Kidney glomerular epithelial cell (primary cell): ENCODE measurements at places on chromosomes 7 and 10.

DNA sequence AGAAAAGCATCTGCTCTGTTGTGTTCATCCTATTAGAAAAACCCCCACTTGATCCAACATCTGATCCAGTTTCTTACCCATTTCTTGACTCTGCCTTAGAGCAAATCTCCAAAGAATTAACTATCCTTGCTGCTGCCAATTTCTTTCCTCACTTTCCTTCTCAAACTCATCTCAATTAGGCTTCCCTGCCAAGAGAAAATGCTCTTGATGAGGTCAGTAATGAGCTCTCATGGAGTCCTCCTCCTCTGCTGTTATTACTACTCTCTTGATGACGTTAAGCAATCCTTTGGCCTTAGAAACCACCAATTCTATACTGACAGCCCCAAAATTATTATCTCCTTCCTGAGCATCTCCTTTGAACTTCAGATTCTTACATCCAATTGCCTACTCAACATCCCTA, 162.0 kb upstream of the FAM13C start:
- no peak for DNase-seq

DNA sequence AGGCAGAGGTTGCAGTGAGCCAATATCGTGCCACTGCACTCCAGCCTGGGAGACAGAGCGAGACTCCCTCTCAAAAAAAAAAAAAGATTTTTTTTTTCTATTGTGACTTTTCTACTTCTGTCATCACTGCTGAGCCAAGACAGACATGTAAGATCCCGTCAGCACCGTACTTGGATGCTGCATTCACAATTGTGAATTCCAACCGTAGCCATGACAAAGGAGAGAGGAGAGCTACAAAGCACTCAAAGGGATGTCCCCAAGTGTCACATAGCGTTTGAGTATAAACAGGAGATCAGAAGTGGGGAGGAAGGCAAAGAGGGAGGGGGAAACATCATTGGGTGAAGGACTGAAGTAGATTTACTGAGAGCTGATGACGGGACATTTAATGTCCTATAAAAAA, 144.2 kb downstream of the PRPF18 start:
- no peak for DNase-seq

DNA sequence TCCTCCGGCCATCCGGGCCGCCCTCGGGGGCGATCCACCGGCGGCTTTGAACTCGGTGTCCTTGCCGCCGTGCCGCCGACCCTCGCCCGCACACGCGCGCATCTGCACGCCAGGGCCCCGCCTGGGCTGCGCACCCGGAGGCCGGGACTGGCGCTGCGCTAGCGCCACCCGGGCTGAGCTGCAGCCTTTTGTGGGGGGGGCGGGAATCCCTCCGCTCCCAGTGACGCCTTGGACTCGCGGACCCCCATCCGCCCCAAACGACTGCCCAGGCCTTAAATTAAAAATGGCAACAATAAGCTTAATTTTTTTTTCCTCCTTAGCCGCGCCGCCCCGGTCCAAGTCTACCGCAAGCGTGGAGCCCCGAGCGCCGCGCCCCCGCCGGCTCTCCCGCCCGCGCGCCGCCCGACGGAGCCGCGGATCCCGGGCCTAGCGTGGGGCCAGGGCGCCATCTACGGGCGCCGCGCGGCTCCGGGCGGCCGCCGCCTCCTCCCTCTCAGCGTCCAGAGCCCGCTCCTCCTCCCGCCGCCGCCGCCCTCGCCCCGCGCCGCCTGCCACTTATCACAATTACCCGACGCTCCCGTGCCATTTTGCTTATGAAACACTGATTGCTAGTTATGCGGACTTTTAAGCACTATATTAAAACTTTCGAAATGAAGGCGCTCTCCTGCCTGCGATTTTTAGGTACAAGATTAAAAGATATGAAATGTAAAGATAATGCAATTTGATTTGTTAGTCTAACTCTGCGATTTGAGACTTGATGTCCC, 7.5 kb upstream of the EBF3 start:
- DNase-seq = no peak

- DNase-seq = no peak
Measured at GRCh38 chr10:27447540-27447939, 56.6 kb upstream of the RAB18 start.

DNA sequence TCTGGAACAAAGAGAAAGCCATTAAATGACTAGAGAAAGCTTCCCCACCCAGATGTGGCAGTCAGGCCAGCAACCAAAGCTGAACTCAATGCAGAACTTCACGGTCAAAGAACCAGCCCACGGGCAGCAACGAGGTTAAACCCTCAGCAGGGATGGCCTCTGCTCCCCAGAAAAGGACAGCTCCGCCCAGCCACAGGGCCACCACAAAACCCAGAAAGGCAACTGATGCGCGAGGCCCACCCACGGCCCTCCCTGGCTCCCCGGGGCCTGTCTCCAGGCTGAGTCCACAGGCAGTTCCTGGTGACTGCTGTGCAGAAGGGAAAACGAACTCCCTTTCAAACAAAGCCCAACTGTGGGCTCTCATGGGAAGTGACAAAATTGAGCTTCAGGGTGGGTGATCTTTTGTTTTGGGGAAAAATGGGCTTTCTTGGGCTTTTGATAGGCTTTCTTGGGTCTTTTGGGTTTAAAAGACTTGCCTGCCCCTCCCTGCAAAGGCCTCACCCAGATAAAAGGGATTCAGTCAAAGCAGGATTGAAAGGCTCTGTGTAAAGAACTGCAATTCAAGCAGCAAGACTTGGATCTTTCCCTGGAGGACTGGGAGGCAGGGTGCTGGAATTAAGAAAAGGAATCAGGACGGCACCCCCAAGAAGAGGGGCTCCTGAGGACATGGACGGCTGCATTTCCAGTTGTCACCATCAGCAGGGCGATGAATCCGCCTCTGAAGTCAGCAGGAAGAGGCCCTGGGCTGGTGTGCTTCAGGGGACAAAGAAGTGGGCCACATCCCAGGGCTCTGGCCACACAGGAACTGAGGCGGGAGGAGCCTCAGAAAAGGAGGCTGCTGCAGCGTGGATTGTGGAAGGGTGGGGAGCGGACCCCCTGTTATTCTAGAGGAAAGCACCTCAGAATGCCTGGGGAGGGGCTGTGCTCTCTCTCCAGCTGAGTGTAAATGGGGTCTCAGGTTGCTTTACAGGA, 209.9 kb downstream of the USP6NL start:
- no peak for DNase-seq

DNA sequence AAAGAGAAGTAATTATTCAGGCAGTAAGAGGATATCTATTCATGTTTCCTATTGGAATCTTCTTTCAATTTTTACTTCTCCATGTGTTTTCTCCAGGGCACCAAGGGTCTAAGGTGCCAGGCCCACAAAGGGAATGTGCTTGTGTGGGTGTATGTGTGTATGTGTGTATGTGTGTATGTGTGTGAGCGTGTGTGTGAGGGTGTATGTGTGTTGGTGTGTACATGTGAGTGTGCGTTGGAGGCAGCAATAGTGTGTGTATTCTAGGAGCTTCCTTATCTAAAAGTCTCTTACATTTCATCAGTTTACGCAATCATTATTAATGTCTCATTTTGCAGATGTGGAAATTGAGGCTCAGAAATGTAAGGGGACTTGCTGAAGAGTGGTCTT, 28.3 kb downstream of the RAMP3 start:
- no peak for DNase-seq

DNA sequence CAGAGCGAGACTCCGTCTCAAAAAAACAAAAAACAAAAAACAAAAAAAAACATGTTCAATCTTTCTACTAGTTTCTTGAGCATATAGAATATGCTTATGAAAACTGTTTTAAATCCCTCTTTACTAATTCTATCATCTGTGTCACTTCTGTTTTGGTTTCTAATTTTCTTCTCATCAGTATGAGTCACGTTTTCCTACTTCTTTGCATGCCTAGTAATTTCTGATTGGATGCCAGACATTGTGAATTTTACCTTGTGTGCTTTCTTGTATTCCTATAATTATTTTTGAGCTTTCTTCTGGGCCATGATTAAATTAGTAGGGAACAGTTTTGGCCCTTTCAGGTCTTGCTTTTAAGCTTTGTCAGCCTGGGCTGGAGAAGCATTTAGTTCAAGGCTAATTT, 9.9 kb downstream of the MICU1 start:
- no peak for DNase-seq

DNA sequence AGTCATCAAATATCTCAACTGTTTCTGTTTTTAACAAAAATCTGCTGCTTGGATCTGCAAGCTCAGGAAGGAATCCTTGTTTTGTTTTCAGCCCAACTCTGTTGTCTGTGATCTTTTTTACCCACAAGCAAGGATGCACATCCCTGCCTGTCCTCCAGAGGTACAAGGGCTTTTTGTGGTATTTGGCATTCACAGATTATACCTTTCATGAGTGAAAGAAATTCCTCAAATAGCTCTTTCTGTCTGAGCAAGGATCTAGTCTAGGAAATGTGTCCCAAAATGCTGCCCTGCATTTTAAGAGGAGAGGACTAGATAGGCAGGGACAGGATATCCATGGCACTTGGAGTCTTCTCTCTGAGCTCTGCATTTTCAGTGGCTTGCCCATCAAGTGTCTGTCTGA, 151.8 kb downstream of the BMPER start:
- no peak for DNase-seq

DNA sequence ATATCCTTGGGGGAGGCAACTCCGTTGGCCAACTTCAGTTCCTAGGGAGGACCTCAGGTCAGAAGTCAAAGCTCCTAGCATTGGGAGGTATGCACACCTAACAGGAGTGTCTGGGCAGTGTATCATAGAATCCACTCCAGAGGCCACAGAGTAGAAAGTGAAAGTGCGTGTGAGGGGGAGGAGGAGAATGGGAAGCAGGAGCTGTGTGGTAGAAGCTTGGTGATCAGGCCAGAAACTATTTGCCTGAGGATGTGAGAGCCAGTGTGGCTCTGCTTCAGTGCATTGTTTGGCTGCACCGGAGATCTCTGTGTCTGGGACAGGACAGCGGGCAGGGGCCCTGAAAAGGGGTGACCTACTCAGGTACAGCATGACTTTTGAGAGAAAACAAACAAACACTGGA, 557.4 kb upstream of the VSTM2A start:
- DNase-seq = peak; percentile 61

DNA sequence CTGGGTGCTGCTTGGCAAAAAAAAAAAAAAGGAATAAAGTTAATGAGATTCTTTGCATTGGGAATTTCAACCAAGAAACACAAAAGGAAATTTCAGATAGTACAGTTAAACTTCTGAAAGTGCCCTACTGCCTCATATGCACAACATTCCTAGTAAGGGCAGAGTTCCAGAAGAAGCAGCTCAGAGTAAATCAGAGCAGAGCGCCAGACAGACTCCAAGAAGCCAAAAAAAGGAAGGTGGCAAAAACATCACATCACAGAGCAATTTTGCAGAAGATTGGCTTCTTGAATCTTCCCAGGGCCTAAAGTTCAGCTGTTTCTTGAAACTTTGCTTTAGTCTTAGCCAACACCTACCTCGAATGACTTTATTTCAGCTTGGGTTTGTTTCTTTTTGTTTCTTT, 544.1 kb downstream of the XPNPEP1 start:
- DNase-seq = no peak

- no peak for DNase-seq
Measured at GRCh38 chr10:113497198-113497597, 55.7 kb upstream of the HABP2 start.

GRCh38 chr7:143126146-143126545, 5.7 kb upstream of the PIP start:
- peak; percentile 14 for DNase-seq

- no peak for DNase-seq
Measured at GRCh38 chr7:78081888-78082287, 283.3 kb downstream of the PHTF2 start.

GRCh38 chr10:100333661-100334440, 3.8 kb upstream of the PKD2L1 start:
- DNase-seq = no peak

DNA sequence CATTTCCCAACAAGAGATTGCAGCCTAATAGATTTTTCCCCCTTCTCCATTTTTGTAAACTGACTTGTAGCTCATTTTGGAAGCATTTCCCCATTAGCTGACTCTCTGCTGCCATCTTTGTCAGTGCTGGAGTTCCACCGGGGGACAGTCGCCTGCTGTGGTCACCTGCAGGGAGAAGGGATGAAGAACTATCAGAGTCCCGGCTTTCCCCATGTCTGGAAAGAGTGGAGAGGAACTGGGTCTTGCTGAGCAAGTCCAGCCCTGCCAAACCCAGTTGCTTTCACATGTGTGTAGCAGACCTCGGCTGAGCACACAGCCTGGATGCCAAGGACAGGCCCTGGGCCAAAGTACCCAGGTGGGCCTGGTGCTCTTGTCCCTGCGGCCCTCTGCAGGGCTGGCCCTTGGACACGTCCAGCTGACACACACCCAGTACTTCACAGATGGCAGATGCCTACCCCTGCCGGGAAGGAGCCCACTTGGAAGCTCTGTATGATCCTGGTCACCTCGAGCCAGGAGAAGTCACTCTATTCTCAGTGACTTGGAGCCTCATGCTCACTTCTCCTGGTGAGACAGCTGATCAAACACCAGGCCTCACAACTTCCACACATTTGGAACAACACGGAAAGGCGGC, 157.3 kb upstream of the NPVF start:
- no peak for DNase-seq

- no peak for DNase-seq
Measured at GRCh38 chr10:118369641-118370205, 27.6 kb upstream of the FAM204A start.

DNA sequence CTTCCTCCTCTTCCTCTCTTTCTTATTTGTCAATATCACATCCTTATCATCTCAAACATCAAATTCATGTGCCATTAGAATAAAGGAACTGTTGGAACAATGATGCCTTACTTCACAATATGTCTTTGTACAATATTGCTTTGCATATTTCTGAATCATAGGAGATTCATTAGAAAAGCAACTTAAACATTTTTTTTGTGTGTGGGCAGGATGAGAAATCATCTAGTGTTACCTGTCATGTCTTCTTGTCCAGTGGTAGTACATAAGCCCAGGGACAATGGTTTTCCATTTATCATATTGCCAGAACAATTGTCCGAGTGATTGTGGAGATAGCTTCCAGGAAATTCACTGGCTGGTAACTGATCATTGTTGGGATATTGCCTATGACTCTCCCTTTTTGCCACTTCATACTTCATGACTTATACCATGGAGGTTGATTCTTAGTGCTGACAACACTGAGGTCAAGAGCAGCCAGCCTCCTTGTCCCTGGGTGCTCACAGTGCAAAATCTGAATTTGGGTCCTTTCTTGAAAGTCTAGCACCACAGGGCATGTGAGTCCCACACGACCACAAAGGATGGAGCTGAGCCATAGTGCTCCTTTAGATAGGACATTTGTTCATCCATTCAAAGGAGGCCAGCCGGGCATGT, 215.0 kb downstream of the MDFIC start:
- DNase-seq = no peak

GRCh38 chr10:25083546-25084111, 67.2 kb downstream of the THNSL1 start:
- peak; percentile 53 for DNase-seq

DNA sequence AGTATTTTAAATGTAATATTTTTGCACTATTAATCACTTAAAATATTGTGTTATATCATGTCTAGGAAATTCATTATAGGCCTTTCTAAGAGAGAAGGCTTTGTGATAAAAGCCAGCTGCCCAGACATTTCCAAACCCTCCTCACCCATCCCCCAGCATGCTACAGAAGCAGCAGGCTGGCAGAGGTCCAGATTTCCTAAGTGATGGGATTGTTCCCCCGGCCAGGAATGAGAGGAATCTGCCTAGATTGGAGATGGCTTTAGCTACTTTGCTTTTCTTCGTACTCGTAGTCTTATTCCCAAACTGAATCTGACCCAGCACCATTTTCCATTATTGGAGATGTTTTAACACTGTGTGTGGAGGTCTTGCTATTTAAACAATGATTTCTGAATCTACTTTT, 29.4 kb downstream of the CDK14 start:
- DNase-seq = peak; percentile 63

GRCh38 chr7:101927389-101927788, 110.0 kb downstream of the CUX1 start:
- DNase-seq = no peak

- peak; percentile 69 for DNase-seq
Measured at GRCh38 chr7:113774182-113774807, 144.5 kb downstream of the PPP1R3A start.

GRCh38 chr7:10644849-10645248, 328.8 kb upstream of the PHF14 start:
- no peak for DNase-seq
